ENCODE measurements at places on chromosomes 5 and 9.
A peak's percentile ranks its signal among the peaks of the same experiment; 100 is the strongest.

- DNase-seq, result no peak
Measured at GRCh38 chr5:72476275-72476674, 30.9 kb downstream of the ZNF366 start.

GRCh38 chr9:94085062-94085639, 887 bp downstream of the PTPDC1 start:
- DNase-seq, result no peak

GRCh38 chr5:37208883-37209797, 40.0 kb downstream of the CPLANE1 start:
- no peak for DNase-seq

DNA sequence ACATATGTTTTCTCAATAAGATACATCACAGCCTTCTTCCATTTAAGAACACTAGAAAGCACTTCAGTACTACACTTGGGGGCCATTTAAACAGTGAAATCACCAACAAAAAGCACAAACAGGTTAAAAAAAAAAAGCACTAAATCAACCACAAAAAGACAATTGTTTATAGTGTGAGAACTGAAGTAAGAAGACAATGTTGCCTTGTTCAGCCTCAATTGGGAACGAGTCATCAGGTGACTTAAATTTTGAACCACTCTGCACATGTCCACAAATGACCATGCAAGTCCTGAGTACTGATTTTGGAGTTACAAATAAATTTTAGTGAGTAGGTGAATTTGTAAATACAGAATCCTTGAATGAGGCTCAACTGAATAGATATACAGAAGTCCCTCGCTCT, 37.2 kb upstream of the HNRNPA0 start:
- no peak for DNase-seq

GRCh38 chr5:172144291-172144815, 43.7 kb downstream of the STK10 start:
- no peak for DNase-seq

DNA sequence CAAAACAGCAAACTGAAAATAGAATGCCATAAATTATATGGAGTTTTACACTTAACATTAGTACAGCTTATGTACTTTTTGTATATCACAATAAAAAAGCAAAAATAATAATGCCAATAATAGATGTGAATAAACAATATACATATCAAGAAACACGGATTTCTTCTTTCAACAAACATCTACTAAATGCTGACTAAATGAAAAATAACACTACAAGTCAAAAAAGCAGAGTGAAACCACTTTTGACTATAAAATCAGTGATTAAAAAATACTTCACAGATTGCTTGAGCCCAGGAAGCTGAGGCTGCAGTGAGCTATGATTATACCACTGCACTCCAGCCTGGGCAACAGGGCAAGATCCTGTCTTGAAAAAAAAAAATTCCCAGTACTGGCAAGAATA, 32.2 kb downstream of the FANCC start:
- DNase-seq, result no peak

- no peak for DNase-seq
Measured at GRCh38 chr9:136589766-136590763, 44.2 kb upstream of the NOTCH1 start.

GRCh38 chr5:154466147-154466546, 11.9 kb downstream of the HAND1 start:
- DNase-seq, result no peak

GRCh38 chr9:9799287-9799686, 813.5 kb downstream of the PTPRD start:
- no peak for DNase-seq

DNA sequence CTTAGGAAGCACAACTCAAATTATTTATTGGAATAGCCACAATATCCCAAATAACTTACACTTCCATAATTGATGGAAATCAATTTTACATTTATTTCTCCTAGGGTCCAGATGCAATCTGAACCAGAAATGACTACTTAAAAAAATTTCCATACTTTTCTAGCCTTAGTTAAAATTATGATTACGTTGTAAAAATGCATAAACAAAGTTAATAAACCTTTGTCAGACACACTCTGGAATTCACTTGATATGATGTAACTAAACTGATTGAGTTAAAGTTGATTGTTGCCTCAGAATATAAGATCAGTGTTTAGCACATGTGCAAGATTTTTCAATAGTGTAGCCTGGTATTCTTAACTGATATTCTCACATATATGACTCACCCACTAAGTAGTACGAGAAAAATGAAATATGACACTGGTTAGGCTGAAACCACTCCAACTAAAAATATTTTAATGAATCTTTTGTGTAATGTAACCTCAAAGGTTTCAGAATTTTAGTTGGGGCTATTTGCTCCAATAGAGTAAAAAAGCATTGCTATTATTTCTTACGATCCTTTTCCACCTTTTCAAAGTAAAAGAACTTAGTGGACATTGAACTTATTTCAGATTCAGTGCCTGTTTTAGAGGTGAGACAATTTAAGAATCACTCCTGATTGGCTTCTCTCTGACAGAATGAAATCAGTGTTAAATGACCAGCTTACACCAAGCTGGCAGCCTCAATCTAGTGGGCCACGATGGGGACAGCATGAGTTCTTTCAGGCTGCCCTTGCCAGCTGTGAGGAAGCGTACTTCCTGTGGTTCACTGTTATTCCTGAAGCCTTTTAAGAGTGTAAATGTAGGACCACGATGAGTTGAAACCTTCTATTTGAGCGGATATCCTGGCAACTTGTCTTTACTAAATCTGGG, 277.2 kb upstream of the CDH9 start:
- DNase-seq, result peak; percentile 34

DNA sequence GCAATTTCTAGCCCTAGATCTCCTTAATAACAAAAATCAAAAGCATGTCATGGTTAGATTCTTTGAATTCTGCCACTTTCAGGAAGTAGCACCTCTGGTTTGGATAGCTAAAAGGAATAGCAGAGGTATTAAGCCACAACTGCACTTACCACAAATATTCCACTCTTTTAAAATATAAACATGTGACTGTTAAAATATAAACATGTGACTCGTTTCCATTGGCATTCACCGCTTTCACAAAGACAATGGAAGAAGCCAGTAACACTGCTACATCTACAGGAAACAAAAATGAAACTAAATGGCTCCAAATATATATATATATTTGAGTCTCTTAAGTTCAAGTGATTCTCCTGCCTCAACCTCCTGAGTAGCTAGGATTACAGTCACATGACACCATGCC, 222.9 kb downstream of the ARL15 start:
- no peak for DNase-seq

GRCh38 chr9:792331-793260, 48.9 kb upstream of the DMRT1 start:
- no peak for DNase-seq

DNA sequence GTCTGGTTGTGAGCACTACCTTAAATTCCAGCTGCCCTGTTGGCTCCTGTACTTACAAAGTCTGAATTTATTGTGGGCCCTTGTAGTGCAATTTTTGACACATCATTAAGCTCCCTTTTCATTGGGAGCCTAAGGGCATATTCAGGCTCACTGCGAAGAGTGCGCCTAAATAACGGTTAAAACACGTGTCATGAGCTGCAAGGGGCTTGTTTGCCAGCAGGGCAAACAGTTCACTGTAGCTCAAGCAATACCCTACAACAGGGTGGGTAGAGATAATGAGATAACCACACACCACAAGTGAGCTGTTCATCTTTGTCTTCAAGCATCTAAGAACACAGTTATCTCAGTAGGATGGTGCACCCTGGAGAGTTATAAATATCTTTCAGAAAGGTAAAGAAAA, 214.2 kb downstream of the SLF1 start:
- DNase-seq, result no peak
